DND-41 (cell line): ENCODE measurements at places on chromosomes 5 and 9.

DNA sequence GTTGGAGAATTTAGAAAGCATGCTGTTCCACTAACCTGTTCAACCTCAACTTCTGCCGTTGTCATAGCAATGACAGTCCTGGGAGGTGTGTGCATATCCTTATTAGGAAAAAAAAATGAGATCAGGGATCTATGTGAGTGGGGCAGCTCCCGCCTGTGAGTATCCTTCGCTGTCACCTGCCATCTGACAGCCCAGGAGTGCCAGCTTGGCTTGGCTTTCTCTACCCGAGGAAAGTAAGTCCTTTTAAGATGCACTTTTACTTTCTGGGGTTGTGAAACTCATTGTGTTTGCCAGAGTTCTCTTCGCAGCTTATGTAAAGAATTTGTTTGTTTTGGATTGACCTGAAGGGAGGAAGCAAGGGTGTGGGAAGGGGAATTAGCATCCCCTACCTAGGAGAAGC lies 21.8 kb downstream of the PCDHAC2 start:
- no peaks in the 10 kb centered on the region for H3K4me1 ChIP-seq
- no peaks in the 10 kb centered on the region for H3K36me3 ChIP-seq
- no peak overlapping the region for H3K27ac ChIP-seq
- H3K27me3 ChIP-seq, result peaks cover 5% of the 10 kb centered on the region

- no peaks in the 10 kb centered on the region for H3K36me3 ChIP-seq
- H3K27me3 ChIP-seq, result peaks cover 15% of the 10 kb centered on the region
- no peak for DNase-seq
- H3K4me1 ChIP-seq, result no peaks in the 10 kb centered on the region
- H3K27ac ChIP-seq, result no peak overlapping the region
- H3K4me3 ChIP-seq, result no peak overlapping the region
Observed at GRCh38 chr5:32508806-32509805, 64.6 kb upstream of the ZFR start.

- H3K4me1 ChIP-seq, result no peaks in the 10 kb centered on the region
- H3K27me3 ChIP-seq, result no peaks in the 10 kb centered on the region
- H3K27ac ChIP-seq, result no peak overlapping the region
- H3K4me3 ChIP-seq, result no peak overlapping the region
- H3K36me3 ChIP-seq, result no peaks in the 10 kb centered on the region
- no peak for DNase-seq
Observed at GRCh38 chr5:125267636-125268248, 521.3 kb upstream of the ZNF608 start.

- no peaks in the 10 kb centered on the region for H3K4me1 ChIP-seq
- H3K4me3 ChIP-seq, result no peak overlapping the region
- H3K27me3 ChIP-seq, result no peaks in the 10 kb centered on the region
- DNase-seq, result no peak
- no peaks in the 10 kb centered on the region for H3K36me3 ChIP-seq
Observed at GRCh38 chr5:17238521-17239041, 21.1 kb downstream of the BASP1 start.

DNA sequence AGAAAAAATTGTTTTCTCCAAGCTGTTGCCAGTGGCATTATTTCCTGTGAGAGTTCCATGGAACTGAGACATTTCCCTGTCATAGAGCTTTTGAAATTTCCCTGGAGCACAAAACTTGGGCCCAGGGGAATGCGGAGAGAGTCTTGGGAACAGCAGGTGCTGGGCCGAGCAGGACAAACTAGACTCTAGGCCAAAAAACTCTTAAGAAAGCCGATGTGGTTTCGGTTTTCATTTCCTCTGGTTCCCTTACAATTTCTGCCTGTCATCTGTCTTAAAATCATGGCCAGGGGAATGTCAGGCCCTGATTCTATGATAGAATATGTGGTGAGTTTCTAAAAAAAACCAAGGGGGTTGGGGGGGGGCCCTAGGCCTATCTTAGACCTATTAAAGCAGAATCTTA lies 4.6 kb downstream of the SLC35A4 start:
- H3K36me3 ChIP-seq, result peaks cover 35% of the 10 kb centered on the region
- H3K27ac ChIP-seq, result no peak overlapping the region
- no peaks in the 10 kb centered on the region for H3K27me3 ChIP-seq

GRCh38 chr9:132187121-132187620 lies 25.3 kb downstream of the NTNG2 start:
- no peaks in the 10 kb centered on the region for H3K4me1 ChIP-seq
- H3K27me3 ChIP-seq, result peaks cover 8% of the 10 kb centered on the region
- DNase-seq, result no peak
- H3K4me3 ChIP-seq, result no peak overlapping the region
- no peak overlapping the region for H3K27ac ChIP-seq
- no peaks in the 10 kb centered on the region for H3K36me3 ChIP-seq

DNA sequence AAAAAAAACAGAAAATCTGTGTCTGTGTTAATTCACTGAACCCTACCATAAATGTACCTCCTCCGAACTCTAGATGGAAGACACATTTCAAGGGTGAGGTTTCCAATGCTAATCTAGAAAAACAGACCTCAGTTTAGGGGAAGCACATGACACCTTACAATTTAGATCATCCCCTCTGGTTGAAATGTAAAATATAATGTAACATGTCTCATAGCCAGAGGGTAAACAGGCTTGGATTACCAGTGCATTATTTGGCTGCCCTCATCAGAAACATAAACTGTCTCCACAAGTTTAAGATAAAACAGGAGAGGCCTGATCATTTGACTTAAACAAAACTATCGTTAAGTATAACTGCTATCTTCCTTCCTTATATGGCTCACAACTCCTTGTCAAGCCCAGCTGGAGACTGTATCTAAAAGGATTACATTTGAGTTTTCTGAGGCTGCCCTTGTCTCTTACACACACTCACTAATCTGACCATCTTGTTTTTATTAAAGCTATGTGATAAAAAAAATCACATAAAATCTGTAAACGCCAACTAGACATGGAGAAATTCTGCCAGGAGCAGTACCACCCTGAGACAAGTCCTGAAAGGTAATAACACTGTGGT lies 105.7 kb downstream of the LURAP1L start:
- H3K36me3 ChIP-seq, result no peaks in the 10 kb centered on the region
- no peak overlapping the region for H3K4me3 ChIP-seq
- H3K27ac ChIP-seq, result no peak overlapping the region
- H3K4me1 ChIP-seq, result no peaks in the 10 kb centered on the region
- DNase-seq, result no peak

GRCh38 chr5:10364186-10364689 lies 10.7 kb downstream of the MARCHF6 start:
- H3K4me3 ChIP-seq, result no peak overlapping the region
- no peak for DNase-seq
- peaks cover 3% of the 10 kb centered on the region; the same call in 1 of the 2 replicates for H3K36me3 ChIP-seq
- H3K27me3 ChIP-seq, result no peaks in the 10 kb centered on the region
- no peaks in the 10 kb centered on the region; the same call in 1 of the 2 replicates for H3K4me1 ChIP-seq
- H3K27ac ChIP-seq, result no peak overlapping the region

DNA sequence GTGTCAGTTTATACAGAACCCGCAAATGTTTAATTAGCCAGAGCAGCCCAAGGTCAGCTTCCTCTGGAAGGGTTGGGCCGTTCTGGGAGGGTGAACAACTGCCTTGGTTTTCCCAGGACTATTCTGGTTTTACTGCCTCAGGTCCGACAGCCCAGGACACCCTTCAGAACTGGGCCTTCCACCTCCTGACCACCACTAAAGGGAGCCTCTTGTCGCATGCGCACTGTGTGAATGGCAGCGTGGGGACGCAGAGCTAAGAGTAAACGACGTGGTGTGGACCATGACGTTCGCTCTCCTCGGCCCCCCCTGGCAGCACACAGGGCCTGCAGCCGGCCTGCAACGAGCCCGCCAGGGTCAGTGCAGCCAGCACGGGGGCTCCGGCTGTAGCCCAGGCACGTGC lies 214.9 kb downstream of the FANCC start:
- H3K4me3 ChIP-seq, result no peak overlapping the region
- H3K27me3 ChIP-seq, result no peaks in the 10 kb centered on the region
- H3K4me1 ChIP-seq, result no peaks in the 10 kb centered on the region
- no peak for DNase-seq

- H3K4me1 ChIP-seq, result no peaks in the 10 kb centered on the region
- no peaks in the 10 kb centered on the region for H3K36me3 ChIP-seq
- H3K4me3 ChIP-seq, result no peak overlapping the region
- peaks cover 11% of the 10 kb centered on the region for H3K27me3 ChIP-seq
- no peak overlapping the region for H3K27ac ChIP-seq
Observed at GRCh38 chr9:99354104-99354503, 132.0 kb downstream of the SEC61B start.

GRCh38 chr9:114588210-114588609 lies 641 bp downstream of the ATP6V1G1 start:
- no peaks in the 10 kb centered on the region for H3K27me3 ChIP-seq
- peak overlapping the region; percentile 77 for H3K4me3 ChIP-seq
- peaks cover 23% of the 10 kb centered on the region for H3K36me3 ChIP-seq
- DNase-seq, result no peak

DNA sequence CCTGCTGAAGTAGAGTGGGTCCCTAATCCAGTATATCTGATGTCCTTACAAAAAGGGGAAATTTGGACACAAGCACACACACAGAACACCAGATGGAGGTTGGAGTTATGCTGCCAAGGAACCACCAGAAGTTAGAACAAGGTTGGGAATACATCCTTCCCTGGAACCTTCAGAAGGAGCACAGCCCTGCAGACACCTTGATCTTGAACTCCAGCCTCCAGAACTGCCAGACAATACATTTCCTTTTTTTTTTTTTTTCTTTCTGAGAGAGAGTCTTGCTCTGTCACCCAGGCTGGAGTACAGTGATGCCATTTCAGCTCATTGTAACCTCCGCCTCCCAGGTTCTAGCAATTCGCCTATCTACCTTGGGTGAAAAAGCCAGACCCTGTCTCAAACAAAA lies 7.1 kb upstream of the ODF2 start:
- no peaks in the 10 kb centered on the region for H3K4me1 ChIP-seq
- no peaks in the 10 kb centered on the region for H3K36me3 ChIP-seq
- no peak overlapping the region for H3K4me3 ChIP-seq
- no peak overlapping the region for H3K27ac ChIP-seq
- H3K27me3 ChIP-seq, result no peaks in the 10 kb centered on the region

DNA sequence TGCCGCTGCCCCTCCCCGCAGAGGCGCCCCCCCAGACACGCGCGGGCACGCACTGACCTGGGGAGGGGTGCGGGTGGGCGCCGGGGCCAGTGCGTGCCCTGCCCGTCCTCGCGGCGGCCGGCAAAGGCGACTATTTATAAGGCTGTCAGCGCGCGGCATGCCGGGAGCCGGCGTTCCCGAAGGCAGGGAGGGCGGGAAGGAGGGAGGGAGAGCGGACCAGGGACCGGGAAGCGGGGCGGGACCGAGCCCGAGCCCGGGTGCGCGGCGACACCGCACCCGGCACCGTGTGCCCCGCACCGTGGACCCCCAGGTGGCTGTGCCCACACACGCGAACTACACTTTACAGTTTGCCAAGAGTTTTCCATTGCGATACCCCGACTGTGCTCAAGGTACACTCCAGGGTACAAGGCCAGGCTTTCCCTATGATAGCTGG lies at the start of gene AK1:
Gene AK1 (minus strand): TSS at position 110 of the 433 bp plus-strand sequence. CDS start 3,058 bp downstream, outside the sequence.
- no peak for DNase-seq
- no peak within 1 kb of the TSS for H3K4me3 ChIP-seq
- no peaks in the 10 kb centered on the region for H3K4me1 ChIP-seq
- no peaks in the 10 kb centered on the region for H3K36me3 ChIP-seq
- no peak within 1 kb of the TSS for H3K27ac ChIP-seq

GRCh38 chr5:11596185-11596584 lies 308.1 kb downstream of the CTNND2 start:
- H3K4me3 ChIP-seq, result no peak overlapping the region
- H3K36me3 ChIP-seq, result no peaks in the 10 kb centered on the region
- no peaks in the 10 kb centered on the region for H3K27me3 ChIP-seq
- H3K27ac ChIP-seq, result no peak overlapping the region
- no peak for DNase-seq
- H3K4me1 ChIP-seq, result no peaks in the 10 kb centered on the region

- no peaks in the 10 kb centered on the region for H3K4me1 ChIP-seq
- no peaks in the 10 kb centered on the region for H3K36me3 ChIP-seq
- H3K27ac ChIP-seq, result no peak overlapping the region
- no peak for DNase-seq
- no peaks in the 10 kb centered on the region for H3K27me3 ChIP-seq
- no peak overlapping the region for H3K4me3 ChIP-seq
Observed at GRCh38 chr9:88663771-88664419, 128.9 kb downstream of the NXNL2 start.

GRCh38 chr5:100902440-100903038 lies 543 bp downstream of the ST8SIA4 start:
- H3K27me3 ChIP-seq, result no peaks in the 10 kb centered on the region
- DNase-seq, result peak; percentile 53
- peaks cover 48% of the 10 kb centered on the region for H3K4me1 ChIP-seq
- peak overlapping the region; percentile 89 for H3K27ac ChIP-seq
- peaks cover 19% of the 10 kb centered on the region for H3K36me3 ChIP-seq

- peaks cover 64% of the 10 kb centered on the region for H3K36me3 ChIP-seq
- no peaks in the 10 kb centered on the region for H3K4me1 ChIP-seq
- no peak overlapping the region for H3K4me3 ChIP-seq
- H3K27ac ChIP-seq, result no peak overlapping the region
- H3K27me3 ChIP-seq, result no peaks in the 10 kb centered on the region
Observed at GRCh38 chr9:2083479-2083878, 68.3 kb downstream of the SMARCA2 start.

- H3K4me3 ChIP-seq, result peak overlapping the region; percentile 90
- H3K27me3 ChIP-seq, result no peaks in the 10 kb centered on the region
- peaks cover 31% of the 10 kb centered on the region for H3K4me1 ChIP-seq
- peak overlapping the region; percentile 96 for H3K27ac ChIP-seq
- peak; percentile 46 for DNase-seq
Observed at GRCh38 chr5:32173267-32174010, 680 bp downstream of the GOLPH3 start.

DNA sequence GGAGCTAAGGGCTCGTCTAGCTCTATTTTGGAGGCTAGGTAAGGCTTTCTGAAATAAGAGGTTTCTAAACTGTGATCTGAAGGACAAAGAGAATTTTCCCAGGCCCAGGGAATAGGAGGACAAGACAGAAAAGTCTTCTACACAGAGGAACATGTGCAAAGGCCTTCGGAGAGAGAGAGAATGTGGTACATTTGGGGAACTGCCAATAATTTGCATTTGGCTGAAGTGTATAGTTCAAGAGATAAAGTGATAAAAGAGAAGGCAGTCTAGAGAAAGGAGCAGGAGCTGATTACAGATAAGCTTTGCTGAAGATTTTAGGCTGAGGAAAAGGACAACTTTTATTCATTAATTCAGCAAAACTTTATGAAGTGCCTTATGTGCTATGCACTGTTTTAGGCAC lies 214.4 kb upstream of the ELL2 start:
- DNase-seq, result no peak
- no peaks in the 10 kb centered on the region for H3K27me3 ChIP-seq
- H3K36me3 ChIP-seq, result no peaks in the 10 kb centered on the region
- no peak overlapping the region for H3K4me3 ChIP-seq

- no peaks in the 10 kb centered on the region for H3K27me3 ChIP-seq
- no peak for DNase-seq
- H3K36me3 ChIP-seq, result no peaks in the 10 kb centered on the region; the same call in 1 of the 2 replicates
- no peak overlapping the region for H3K4me3 ChIP-seq
Observed at GRCh38 chr9:92761686-92762085, 2.9 kb downstream of the BICD2 start.

- H3K27ac ChIP-seq, result no peak overlapping the region
- no peaks in the 10 kb centered on the region for H3K27me3 ChIP-seq
- no peaks in the 10 kb centered on the region for H3K36me3 ChIP-seq
Observed at GRCh38 chr5:139757727-139758509, 37.7 kb upstream of the PSD2 start.

DNA sequence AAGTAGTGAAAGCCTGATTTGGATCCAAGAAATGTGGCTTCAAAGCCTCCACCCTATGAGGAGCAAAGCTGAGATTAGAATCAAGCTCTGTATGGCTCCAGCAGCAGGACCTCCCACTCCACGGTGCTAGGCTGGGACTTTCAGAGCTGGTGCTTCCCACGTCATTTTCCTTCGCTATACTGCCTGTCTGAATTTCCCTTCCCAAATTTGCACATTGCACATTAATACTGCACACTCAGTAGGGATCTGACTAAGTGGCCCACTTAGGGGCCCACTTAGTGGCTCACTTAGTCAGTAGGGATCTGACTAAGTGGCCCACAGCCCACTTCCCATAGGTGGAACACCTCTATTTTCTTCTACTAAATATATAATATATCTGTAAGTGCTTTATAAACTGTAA lies 14.1 kb upstream of the SPDL1 start:
- no peak overlapping the region for H3K4me3 ChIP-seq
- H3K27me3 ChIP-seq, result peaks cover 16% of the 10 kb centered on the region
- H3K27ac ChIP-seq, result no peak overlapping the region
- DNase-seq, result no peak
